ENCODE measurements at places on chromosomes 6 and 20. TPM values are rescaled to one million over a fixed set of nuclear protein-coding genes. Genes with fewer than 3 reads are reported as not detected.

The RIPOR3 gene
- total RNA-seq: 4.1 TPM

The SULF2 gene
- total RNA-seq: 9.6 TPM

The SAMD5 gene
- total RNA-seq: 4.0 TPM

The SLC22A2 gene
- total RNA-seq: not detected

The CYP24A1 gene
- total RNA-seq: not detected

The PDE10A gene
- under 0.01 TPM for total RNA-seq
